Neural crest cell (in vitro differentiated cells): ENCODE measurements at places on chromosomes 4 and X. TPM values are rescaled to one million over a fixed set of nuclear protein-coding genes. Genes with fewer than 3 reads are reported as not detected.

CSAG2 gene
- total RNA-seq: not detected in 2 replicates

CORIN gene
- total RNA-seq: 0.05 and 0.34 TPM in 2 replicates

SOX3 gene
- 201 and 205 TPM in 2 replicates for total RNA-seq

DNA sequence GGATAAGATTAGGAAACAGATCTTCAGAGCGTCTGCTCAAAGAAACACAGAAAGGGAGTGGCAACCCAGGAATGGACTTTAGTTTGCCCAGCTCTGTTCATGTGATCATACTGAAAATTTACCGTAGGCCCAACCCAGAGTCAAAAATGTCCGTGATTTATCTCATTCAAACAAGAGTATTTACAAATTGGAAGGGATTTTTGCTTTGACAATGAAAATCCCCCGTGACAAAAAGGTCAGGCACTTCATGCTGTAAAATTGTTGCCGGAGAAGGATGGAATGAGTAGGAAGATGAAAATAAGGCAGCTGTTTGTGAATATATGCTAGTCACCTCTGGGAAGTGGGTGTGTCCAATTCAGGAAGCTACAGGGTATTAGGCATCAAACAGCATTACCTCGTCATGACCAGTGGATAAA lies 1.2 kb downstream of the SULT1B1 start:
- peak overlapping the region; percentile 3 for H3K27ac ChIP-seq
- H3K4me1 ChIP-seq: peaks cover 4% of the 10 kb centered on the region
- no peak overlapping the region for H3K4me3 ChIP-seq
- no peaks in the 10 kb centered on the region for H3K36me3 ChIP-seq

GRCh38 chrX:108199691-108200090 lies 108.1 kb downstream of the ATG4A start:
- no peak overlapping the region for H3K4me3 ChIP-seq
- no peak overlapping the region for H3K27ac ChIP-seq
- no peaks in the 10 kb centered on the region for H3K27me3 ChIP-seq

- H3K4me1 ChIP-seq: peaks cover 4% of the 10 kb centered on the region
- no peak overlapping the region for H3K4me3 ChIP-seq
- H3K36me3 ChIP-seq: no peaks in the 10 kb centered on the region
- no peak overlapping the region for H3K27ac ChIP-seq
- no peak for DNase-seq
Measured at GRCh38 chrX:3717742-3718420, 4.4 kb upstream of the PRKX start.

- no peaks in the 10 kb centered on the region for H3K36me3 ChIP-seq
- H3K4me1 ChIP-seq: peaks cover 43% of the 10 kb centered on the region
- no peak for DNase-seq
- no peak overlapping the region for H3K4me3 ChIP-seq
- H3K27me3 ChIP-seq: no peaks in the 10 kb centered on the region
Measured at GRCh38 chrX:103400931-103401330, 24.6 kb downstream of the BEX3 start.

- H3K36me3 ChIP-seq: no peaks in the 10 kb centered on the region
- no peak overlapping the region for H3K27ac ChIP-seq
- peaks cover 9% of the 10 kb centered on the region for H3K4me1 ChIP-seq
- peaks cover 2% of the 10 kb centered on the region for H3K27me3 ChIP-seq
- DNase-seq: no peak
- no peak overlapping the region for H3K4me3 ChIP-seq
Measured at GRCh38 chrX:39409246-39409917, 608.1 kb downstream of the MID1IP1 start.

DNA sequence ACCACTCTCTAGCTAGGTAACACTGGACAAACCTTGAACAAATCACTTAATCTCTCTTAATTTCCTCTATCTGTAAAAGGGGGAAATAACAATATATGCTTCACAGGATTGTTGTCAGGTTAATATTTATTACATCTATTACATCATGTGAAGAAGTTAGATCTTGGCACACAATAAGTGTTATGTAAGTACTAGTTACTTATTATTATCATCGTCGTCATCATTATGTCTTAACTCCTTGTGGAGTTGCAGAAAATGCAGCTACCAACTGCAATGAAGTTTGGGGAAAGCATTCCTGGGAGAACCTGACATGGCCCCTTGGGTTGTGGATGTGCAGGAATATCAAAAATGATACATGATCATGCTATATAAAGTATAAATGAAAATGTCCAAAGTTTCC lies 4.8 kb upstream of the JCHAIN start:
- H3K27ac ChIP-seq: no peak overlapping the region
- peaks cover 20% of the 10 kb centered on the region for H3K27me3 ChIP-seq
- H3K36me3 ChIP-seq: no peaks in the 10 kb centered on the region

GRCh38 chr4:71322425-71322824 lies 16.4 kb upstream of the SLC4A4 start:
- no peak overlapping the region for H3K27ac ChIP-seq
- H3K27me3 ChIP-seq: no peaks in the 10 kb centered on the region

DNA sequence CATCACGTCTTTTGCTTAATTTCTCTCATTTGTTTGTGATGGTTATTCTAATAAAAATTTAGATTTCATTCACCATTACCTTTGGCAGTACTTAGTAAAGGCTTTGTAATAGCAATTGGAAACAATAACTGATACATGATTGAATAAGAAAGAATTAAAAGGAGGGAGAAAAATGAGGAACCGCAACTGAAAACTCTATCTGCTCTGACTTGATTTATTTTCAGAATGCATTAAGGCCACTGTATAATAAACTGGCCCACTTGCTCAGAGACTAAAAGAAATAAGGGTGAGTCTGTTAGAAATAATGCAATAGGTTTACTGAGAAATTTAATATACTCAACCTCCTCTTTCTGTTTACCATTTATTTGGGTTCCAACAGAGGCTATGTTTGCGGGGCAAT lies 351.5 kb downstream of the TMA16 start:
- H3K4me1 ChIP-seq: no peaks in the 10 kb centered on the region
- no peaks in the 10 kb centered on the region for H3K27me3 ChIP-seq
- no peak overlapping the region for H3K4me3 ChIP-seq
- no peaks in the 10 kb centered on the region for H3K36me3 ChIP-seq
- no peak for DNase-seq
- H3K27ac ChIP-seq: no peak overlapping the region

DNA sequence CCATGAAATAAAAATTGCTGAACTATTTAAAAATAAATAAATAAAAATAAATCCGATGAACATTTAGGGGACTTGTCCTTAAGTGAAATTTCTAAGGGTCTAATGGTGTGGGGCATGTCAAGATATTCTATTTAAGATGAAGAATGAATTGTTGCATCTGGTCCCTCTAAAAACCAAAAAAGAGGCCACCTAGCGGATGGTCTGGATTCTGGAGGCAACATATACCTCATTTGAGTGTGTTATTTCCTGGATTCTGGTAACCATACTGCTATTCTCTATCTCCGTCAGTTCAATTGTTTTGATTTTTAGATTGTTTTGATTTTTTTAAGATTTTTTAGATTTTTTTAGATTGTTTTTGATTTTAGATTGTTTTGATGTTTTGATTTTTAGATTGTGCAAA lies 28.3 kb downstream of the AGTR2 start:
- DNase-seq: no peak
- H3K4me3 ChIP-seq: no peak overlapping the region
- H3K27me3 ChIP-seq: no peaks in the 10 kb centered on the region
- H3K27ac ChIP-seq: no peak overlapping the region
- H3K36me3 ChIP-seq: no peaks in the 10 kb centered on the region

- peaks cover 5% of the 10 kb centered on the region for H3K4me1 ChIP-seq
- no peak for DNase-seq
- H3K27me3 ChIP-seq: no peaks in the 10 kb centered on the region
Measured at GRCh38 chrX:80803495-80803894, 6.2 kb downstream of the BRWD3 start.

DNA sequence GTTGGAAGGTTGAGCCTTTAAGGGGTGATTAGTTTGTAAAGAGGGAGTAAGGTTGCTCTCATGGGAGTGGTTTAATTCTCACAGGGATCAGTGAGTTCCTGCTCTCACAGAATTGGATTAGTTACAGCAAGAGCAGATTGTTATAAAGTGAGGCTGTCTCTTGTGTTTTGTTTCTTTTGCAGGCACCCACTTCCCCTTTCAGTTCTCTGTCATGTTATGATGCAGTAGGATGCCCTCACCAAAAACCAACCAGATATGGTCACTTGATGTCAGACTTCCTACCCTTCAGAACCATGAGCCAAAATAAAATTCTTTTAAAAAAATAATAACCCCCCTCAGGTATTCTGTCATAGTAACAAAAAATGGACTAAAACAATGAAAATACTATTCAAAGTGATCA lies 19.9 kb upstream of the IGSF1 start:
- no peaks in the 10 kb centered on the region for H3K27me3 ChIP-seq
- DNase-seq: no peak
- no peaks in the 10 kb centered on the region for H3K4me1 ChIP-seq
- H3K4me3 ChIP-seq: no peak overlapping the region

- H3K27ac ChIP-seq: no peak overlapping the region
- H3K36me3 ChIP-seq: no peaks in the 10 kb centered on the region
- DNase-seq: no peak
Measured at GRCh38 chr4:25065431-25065858, 34.7 kb upstream of the LGI2 start.

GRCh38 chrX:65610040-65610439 lies 57.4 kb upstream of the MSN start:
- no peak overlapping the region for H3K27ac ChIP-seq
- no peaks in the 10 kb centered on the region for H3K4me1 ChIP-seq
- H3K27me3 ChIP-seq: peaks cover 2% of the 10 kb centered on the region
- no peaks in the 10 kb centered on the region for H3K36me3 ChIP-seq
- DNase-seq: no peak

- no peak overlapping the region for H3K4me3 ChIP-seq
- no peaks in the 10 kb centered on the region for H3K4me1 ChIP-seq
- no peak overlapping the region for H3K27ac ChIP-seq
- no peak for DNase-seq
- no peaks in the 10 kb centered on the region for H3K36me3 ChIP-seq
- H3K27me3 ChIP-seq: no peaks in the 10 kb centered on the region
Measured at GRCh38 chr4:80694171-80694570, 336.3 kb upstream of the BMP3 start.

GRCh38 chrX:29851857-29852605 lies 363.3 kb upstream of the MAGEB2 start:
- DNase-seq: no peak
- H3K36me3 ChIP-seq: no peaks in the 10 kb centered on the region
- no peaks in the 10 kb centered on the region for H3K27me3 ChIP-seq
- peaks cover 7% of the 10 kb centered on the region for H3K4me1 ChIP-seq

GRCh38 chr4:47643845-47644244 lies 158.8 kb downstream of the ATP10D start:
- no peak for DNase-seq
- no peaks in the 10 kb centered on the region for H3K27me3 ChIP-seq
- H3K36me3 ChIP-seq: no peaks in the 10 kb centered on the region
- H3K27ac ChIP-seq: no peak overlapping the region

DNA sequence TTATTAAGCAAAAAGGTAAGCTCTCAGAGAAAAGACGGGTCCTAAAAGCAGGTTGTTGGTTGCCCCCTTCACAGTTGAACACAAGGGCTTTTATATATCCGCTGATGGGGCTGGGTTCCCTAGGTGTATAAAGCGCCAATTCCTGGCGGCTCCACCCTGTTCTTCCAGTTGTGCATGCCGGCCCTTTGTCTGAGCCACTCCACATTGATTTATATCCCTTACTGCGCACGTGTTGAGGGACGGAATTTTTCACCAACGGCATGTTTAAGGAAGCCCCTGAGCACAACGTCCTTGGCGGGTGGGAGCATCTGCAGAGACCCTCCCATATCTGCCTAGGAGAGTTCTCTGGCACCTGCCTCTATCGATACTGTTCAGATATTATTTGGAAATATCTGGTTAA lies 135.7 kb downstream of the DTHD1 start:
- no peak overlapping the region for H3K4me3 ChIP-seq
- no peaks in the 10 kb centered on the region for H3K36me3 ChIP-seq
- DNase-seq: no peak
- H3K27me3 ChIP-seq: peaks cover 3% of the 10 kb centered on the region
- peaks cover 6% of the 10 kb centered on the region for H3K4me1 ChIP-seq
